ENCODE measurements at places on chromosomes 5 and 9.
A peak's percentile ranks its signal among the peaks of the same experiment; 100 is the strongest.

- DNase-seq, result no peak
Observed at GRCh38 chr9:134546246-134546731, 95.3 kb upstream of the COL5A1 start.

GRCh38 chr5:40681363-40682153, 1.8 kb downstream of the PTGER4 start:
- peak; percentile 37 for DNase-seq

GRCh38 chr5:171494452-171495121, 75.1 kb downstream of the FGF18 start:
- peak; percentile 78 for DNase-seq

DNA sequence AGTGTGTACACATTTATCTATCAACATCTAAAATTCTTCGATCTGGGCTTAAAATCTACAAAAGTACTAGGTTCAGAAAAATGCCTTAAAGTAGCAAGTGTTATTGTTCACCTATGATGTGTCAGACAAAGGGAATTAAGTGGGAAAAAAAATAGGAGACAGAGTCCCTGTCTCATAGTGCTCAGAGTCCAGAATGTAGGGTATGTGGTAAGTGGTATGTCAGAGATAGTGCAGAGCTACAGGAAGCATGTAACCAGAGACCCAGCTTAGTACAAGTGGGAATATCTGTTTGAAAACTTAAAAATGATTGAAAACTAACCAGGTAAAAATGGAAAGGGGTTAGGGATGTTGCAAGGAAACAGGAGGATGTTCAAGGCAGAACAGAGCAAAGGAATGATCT, 482.8 kb downstream of the ELAVL2 start:
- DNase-seq, result no peak

- no peak for DNase-seq
Observed at GRCh38 chr5:2639425-2639824, 112.1 kb downstream of the IRX2 start.

GRCh38 chr5:75653521-75653920, 42.3 kb downstream of the ANKDD1B start:
- no peak for DNase-seq

DNA sequence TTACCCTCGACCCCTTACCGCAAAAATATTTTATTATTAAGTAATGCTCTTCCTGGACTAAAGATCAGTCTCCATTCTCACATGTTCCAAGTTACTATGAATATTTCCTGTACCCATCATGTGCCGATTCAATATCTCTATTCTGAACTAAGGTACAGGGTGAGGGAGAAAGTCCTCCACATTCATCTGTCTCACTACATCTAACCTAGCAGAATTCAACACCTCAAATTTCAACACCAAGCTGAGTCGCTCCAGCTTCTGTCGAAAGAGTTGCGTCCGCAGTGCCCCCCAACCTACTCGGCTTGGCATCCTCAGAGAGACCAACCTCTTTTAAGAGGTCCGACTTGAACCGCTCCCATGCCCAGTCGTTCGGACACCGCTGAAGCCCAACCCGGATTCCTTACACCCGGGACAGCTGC, 1.0 kb downstream of the CERT1 start:
- no peak for DNase-seq

DNA sequence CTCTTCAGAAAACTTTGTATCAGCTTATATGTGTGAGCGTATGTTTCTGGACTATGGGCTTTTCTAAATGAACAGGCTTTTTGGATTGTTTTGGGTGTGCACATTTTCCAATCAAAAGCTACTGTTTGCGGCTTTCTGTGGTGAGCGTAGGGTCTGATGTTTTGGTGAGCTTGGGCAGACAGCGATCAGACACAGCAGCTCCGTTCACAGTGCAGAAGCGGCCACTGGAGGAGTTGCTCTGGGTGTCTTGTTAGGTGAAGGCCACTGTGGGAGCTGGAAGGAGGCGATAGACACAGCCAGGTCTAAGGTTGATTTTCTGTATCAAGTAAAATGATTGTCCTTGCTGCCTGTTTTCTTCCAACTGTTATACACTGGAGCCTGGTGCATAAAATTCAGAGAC, 11.1 kb downstream of the PRRC2B start:
- no peak for DNase-seq

GRCh38 chr5:129110742-129111141, 16.2 kb downstream of the ISOC1 start:
- DNase-seq, result no peak

GRCh38 chr5:90095292-90096060, 314.1 kb downstream of the CETN3 start:
- no peak for DNase-seq

DNA sequence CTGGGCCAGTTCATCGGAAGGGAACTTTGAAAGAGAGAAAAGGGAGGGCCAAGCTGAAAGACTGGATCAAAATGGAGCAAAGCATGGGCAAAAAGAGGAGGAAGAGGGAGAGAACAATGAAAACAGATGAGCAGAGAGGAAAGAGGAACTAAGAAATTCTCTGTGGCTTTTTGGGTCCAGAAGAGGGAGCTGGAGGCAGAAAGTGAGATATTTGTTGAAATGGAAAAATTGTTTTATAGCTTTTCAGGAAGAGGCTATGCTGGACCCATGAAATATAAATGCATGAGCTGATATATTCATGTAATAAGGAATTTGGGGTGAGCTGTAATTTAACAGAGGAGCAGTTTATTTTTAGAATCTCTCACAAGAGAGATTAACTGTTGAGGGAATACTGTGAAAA, 457.3 kb downstream of the DMAC1 start:
- no peak for DNase-seq

DNA sequence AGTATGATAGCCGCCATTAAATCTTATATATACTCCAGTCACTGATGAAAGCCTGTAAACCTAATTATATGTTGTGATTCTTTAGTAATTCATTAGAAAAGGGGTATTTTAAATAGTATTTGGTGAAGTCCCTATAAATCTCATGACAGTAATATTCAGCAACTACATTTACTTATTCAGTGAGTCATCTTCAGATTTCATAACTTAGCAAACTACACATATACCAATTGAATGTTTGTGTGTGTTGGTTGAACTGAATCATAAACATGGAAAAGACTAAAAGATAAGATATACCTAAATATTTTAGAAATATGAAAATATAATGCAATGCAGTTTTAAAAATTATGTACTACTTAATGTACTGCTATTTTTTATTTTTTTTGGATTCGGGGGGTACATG, 1050.4 kb downstream of the MAT2B start:
- DNase-seq, result no peak

- no peak for DNase-seq
Observed at GRCh38 chr5:113268232-113268631, 166.6 kb downstream of the TSSK1B start.

DNA sequence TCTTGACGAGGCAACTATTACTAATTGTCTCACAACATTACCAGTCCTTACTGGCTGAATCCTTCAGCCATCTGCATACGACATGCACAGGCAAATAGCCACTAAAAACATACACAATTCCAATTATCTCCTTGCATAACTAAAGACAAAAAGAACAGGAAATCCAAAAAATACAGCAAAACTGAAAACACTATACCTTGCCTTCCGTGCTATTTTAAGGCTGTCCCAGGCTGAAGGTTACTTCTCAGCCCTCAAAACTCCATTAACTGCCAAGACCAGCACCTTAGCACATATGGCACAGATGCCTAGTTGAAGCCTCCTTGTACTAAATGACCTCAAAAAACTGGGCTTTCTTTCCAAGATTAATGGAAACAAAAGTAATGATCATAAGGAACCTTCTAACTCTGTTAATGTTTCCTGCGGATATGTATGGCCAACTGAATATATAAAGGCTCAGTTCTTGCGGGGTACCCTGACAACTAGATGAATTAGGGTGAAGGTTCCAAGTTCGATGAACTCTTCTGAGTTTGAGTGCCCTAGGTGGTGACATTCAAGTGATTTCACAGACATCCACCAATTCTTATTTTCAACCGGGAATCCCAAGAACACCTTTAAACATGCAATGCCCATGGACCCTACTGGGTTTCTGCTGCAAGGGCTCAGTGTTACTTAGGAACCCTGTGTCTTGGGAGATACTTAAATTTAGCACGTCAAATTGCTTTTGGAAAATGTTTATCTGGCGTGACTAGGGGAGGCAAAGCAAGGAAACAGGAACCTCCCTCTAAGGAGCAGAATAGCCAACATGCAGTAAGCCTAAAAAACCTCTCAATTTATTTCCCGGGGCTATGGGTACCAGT, 455.3 kb downstream of the RAB3C start:
- DNase-seq, result no peak

DNA sequence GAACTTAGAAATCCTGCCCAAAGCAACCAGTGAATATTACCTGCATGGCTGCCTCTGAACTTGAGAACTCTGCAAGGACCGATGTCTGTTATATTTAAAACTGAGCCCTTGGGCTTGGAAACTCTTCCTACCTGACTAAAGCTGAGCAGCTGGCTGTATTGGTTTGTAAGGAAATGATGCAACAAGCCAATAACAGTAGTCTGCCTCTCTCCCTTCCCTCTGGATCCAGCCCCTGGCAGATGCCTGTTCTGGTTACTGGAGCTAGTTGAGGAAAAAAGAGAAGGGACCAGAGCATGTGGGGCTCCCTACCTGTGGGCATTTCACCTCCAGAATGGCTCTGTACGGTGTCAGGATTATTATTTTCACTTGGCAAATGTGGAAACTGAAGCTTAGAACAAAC, 34.7 kb downstream of the SH3RF2 start:
- DNase-seq, result no peak

- no peak for DNase-seq
Observed at GRCh38 chr9:4124266-4124665, 175.6 kb downstream of the GLIS3 start.

- no peak for DNase-seq
Observed at GRCh38 chr9:100697339-100697738, 119.5 kb downstream of the CAVIN4 start.

- DNase-seq, result no peak
Observed at GRCh38 chr5:68454766-68455165, 239.2 kb downstream of the PIK3R1 start.

- no peak for DNase-seq
Observed at GRCh38 chr5:177330991-177331842, 19.5 kb upstream of the MXD3 start.

DNA sequence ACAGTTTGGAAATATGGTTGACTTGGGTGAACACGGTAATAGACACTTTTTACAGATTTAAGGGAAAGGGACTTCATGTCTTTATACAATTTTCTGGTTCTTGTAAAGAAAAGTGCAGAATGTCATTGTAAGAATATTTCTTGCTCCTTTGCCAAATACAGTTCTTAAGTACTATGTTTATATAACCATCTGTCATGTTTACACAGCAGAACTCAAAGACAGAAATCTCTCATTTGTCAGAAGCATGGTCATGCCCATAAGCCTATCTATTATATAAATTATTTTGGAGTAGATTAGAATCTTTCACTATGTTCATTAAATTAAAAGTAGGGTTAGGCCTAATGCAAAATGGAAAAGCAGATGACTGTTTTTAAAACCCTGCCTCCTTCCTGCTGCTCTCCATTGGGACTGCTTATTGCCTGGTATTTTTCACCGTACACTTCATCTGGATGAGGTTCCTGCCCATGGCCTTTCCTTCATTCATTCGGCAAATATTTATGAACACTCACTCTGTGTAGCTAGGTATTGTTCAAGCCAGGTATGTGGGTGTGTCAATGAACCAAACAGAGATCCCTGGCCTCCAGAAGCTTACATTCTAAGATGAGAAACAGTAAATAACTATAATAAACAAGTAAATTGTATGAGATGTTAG, 558.1 kb downstream of the NR2F1-AS1 start:
- DNase-seq, result no peak

DNA sequence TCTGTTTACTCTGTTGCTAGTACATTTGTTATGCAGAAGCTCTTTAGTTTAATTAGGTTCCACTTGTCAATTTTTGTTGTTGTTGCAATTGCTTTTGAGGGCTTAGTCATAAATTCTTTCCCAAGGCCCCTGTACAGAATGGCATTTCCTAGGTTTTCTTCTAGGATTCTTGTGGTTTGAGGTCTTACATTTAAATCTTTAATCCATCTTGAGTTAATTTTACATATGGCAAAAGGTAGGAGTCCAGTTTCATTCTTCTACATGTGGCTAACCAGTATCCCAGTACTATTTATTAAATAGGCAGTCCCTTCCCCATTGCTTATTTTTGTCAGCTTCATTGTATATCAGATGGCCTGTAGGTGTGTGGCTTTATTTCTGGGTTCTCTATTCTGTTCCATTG, 792.4 kb downstream of the PTPRD start:
- no peak for DNase-seq

- DNase-seq, result no peak
Observed at GRCh38 chr9:7375013-7375511, 424.5 kb downstream of the DMAC1 start.

Measured in nephron progenitor cell (in vitro differentiated cells).